ENCODE measurements at places on chromosomes 16 and 17. TPM values are rescaled to one million over a fixed set of nuclear protein-coding genes. Genes with fewer than 3 reads are reported as not detected.

The SOX15 gene
- total RNA-seq = 0.20 TPM

The SHMT1 gene
- total RNA-seq = 8.3 TPM

The TVP23A gene
- 1.2 TPM for total RNA-seq

The GCGR gene
- not detected for total RNA-seq

The SBK1 gene
- total RNA-seq = not detected

The BRD7 gene
- total RNA-seq = 25.1 TPM

The RAD51D gene
- 7.8 TPM for total RNA-seq

The LITAFD gene
- total RNA-seq = not detected

The KLHL36 gene
- 37.9 TPM for total RNA-seq

The TEX14 gene
- total RNA-seq = not detected

The RTN4RL1 gene
- 2.6 TPM for total RNA-seq

The CACNG5 gene
- not detected for total RNA-seq

All from cardiac ventricle fibroblast (primary cell).